Nephron progenitor cell (in vitro differentiated cells): ENCODE measurements at places on chromosomes 7 and 10.

GRCh38 chr7:70712942-70713341 lies 419.0 kb upstream of the GALNT17 start:
- DNase-seq, result no peak

GRCh38 chr7:115881476-115881875 lies 149.1 kb downstream of the TFEC start:
- no peak for DNase-seq

DNA sequence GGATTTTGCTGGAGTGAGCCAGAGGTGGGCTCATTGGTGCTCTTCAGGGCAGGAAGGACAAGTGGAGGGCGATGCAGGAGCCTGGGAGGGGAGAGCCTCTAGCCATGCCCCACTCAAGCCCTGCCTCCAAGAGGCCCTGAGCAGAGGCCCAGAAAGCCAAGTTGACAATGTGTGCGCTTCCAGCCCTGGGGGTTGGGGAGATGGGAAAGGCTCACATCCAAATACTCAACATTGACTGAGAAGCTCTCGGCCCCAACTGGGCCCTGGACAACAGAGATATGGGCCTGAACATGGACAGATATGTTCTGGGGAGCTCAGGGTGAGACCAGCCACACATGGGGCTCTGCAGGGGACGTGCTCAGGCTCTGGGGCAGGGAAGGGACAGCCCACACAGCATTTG lies 39.0 kb downstream of the FRMPD2 start:
- no peak for DNase-seq

DNA sequence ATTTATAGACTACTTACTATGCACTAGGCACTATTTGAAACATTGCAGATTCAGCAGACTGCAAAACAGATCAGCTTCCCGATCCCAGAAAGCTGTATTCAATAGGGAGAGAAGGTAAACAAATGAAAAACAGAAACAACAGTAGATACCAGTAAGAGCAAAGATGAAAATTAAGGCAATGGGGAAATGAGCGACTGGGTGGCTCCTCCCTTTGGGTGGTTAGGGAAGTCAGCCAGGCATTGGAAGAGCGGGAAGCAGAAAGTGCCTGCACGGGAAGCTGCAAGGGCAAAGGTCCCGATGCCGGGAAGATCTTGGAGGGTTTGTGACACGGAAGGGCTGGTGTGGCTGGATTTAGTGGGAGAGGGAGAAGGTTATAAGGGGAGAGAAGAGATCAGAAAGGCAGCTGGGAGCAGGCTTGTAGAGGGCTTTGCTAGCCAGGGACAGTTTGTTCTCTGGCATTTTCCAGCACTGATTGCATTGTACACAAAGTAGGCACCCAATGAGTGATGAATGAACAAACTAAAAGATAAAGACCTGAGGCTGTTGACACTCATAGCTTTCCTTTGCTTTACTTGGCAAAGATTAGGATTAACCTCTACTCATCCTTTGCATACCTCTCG lies 67.8 kb downstream of the NAMPT start:
- no peak for DNase-seq

DNA sequence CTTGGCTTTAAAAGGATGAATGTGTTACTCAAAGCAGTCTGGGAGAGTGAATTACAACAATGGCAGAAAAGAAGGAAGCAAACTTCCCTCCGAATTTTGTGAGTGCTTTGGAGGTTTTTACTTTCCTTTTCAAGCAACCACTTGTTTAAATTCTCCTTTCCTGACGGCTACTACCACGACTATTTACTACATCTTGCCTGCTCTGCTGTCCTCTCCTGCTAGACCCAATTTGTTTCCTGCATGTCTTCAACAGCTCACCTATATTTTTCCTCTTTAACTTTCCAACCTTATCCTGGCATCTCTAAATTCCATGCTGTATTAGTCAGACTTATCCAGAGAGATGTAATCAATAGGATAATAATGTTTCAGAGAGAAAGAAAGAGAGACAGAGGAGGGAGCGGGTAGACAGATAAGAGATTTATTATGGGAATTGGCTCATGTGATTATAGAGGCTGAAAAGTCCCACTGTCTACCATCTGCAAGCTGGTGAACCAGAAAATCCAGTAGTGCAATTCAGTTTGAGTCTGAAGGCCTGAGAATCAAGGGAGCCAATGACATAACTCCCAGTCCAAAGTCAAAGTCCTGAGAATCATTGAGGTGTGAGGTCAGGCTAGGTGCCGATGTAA lies 42.8 kb upstream of the SLC13A1 start:
- no peak for DNase-seq

DNA sequence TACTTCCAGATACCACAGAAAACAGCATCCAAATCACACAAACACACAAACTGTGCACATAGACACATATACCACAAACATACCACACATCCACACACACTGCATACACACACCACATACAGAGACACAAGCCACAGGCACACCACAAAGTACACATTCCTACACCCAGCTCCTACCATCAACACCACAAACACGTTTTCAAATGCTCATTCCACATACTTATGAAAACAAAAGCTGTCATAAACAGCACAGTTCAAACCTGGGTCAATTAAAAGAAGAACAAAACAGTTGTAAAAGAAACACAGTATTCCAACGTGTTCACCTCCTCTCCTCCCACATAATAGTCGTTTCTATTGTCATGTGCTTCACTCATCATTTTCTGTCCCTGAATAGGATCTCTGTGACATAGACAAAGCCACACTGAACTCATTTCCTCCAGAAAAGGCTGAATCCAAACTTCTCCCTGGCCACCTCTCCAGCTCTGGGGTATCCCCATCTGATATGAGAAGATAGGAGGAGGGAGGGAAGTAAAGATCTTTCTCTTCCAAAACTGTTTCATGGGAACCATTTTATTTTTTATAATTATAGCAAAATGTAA lies 89.2 kb downstream of the CXCL12 start:
- no peak for DNase-seq

GRCh38 chr10:131775433-131775832 lies 125.4 kb upstream of the PPP2R2D start:
- no peak for DNase-seq

DNA sequence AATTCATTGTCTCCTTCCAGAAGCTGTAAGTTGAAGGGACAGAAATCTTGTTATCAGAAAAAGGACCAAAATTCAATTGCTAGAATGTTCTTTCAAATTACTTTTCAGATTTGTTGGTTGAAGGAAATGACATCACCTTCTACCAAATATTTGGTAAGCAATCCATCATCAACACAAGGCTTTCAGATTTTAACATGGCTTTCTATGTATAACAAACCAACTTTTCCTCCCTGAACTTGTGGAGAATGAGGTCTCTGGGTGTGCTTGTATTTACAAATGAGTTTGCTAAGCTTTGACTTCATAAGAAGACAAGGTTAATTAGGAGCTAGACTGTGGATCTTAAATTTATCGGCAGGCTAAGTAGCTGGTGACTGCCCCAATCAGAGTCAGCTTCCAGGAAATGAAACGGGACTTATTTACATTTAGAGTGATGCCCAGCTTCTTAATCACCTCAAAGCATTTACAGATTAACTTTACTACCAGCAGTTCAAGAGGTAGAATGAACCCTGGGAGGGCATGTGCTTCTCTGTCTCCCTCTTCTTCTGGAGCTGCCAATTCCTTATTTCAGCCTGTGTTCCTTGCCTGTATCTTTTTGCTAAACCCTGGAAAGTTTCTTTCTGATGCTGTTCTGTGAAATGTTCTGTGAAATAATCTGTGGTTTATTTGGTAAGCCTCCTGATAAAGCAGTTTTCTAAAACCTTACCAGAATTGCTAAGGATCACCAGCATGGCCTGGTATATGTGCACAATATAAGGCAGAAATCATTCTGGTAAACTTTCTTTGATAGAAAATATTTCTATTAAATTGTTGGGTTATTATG lies 248.8 kb upstream of the FZD8 start:
- no peak for DNase-seq
